Activated CD8-positive, alpha-beta memory T cell treated with anti-CD3 and anti-CD28 coated beads for 1 hour (primary cell): ENCODE measurements at places on chromosomes 1 and 21.

DNA sequence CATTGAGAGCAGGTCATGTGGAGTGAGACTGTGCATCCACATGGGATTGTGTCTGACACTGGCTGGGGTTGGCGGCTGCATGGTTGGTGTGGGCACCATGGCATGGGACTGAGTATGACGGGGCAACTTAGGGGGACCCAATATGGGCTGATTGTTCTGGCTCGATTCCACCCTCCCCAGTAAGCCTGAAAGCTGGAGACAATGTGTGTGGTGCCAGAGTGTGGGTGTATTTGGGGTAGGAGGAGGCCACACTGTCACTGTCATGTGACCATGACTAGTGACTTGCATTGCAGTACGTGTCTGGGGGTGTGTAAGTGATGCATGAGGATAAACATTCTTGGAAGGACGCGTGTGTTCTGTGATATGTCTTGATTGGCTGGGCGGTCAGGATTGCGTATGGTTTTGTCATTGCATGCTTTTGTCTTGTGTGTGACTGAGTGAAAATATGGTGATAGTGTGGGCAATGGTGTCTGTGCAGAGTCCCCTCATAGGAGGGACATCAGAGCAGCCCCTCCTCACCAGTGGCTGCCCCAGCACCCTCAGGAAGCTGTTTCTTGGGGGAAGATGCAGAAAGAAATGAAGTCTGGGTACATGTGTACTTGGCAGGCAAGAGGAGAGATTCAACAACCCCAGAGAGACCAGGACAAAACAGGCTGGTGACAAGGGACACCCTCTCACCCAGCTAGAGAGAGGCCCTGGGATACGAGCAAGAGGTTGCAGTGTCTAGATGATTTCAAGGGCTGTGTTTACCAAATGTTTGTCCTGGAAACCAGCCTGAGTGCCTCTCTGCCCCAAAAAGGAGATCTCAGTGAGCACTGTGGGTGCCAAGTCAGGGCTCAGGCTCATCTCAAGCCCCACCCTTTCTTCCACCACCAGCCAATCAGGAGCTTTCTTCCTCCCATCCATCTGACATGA lies 36.3 kb downstream of the SDC3 start:
- no peak for DNase-seq

GRCh38 chr1:8681911-8682310 lies 135.5 kb downstream of the RERE start:
- no peak for DNase-seq

DNA sequence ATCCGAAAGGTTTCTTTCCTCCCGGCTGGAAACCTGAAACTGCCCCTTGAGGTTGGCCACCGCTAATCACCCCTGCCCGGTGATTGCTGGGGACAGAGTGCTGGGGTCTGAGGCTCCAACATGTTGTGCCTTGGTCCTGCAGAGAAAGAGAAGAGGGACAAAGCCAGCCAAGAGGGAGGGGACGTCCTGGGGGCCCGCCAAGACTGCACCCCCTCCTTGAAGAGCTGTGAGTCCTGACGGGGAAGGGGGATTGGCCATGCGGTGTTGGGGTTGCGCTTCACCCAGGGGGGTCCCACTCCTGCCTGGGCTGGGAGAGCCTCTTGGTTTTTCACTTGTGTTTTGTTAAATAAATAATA lies 19.5 kb downstream of the LDLRAP1 start:
- DNase-seq, result no peak

GRCh38 chr1:96973605-96974004 lies 252.0 kb downstream of the PTBP2 start:
- DNase-seq, result no peak

DNA sequence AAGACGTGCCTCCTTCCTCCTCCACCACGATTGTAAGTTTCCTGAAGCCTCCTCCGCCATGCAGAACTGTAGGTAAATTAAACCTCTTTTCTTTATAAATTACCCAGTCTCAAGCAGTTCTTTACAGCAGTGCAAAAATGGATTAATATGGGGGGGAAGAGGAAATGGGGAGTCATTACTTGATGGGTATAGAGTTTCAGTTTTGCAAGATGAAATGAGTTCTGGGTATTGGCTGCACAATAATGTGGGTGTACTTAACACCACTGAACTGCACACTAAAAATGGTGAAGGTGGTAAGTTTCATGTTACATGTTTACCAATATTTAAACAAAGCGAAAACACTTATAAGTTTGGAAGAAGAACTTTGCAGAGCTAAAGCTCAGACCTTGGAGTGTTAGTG lies 24.3 kb upstream of the DISP1 start:
- DNase-seq, result no peak

DNA sequence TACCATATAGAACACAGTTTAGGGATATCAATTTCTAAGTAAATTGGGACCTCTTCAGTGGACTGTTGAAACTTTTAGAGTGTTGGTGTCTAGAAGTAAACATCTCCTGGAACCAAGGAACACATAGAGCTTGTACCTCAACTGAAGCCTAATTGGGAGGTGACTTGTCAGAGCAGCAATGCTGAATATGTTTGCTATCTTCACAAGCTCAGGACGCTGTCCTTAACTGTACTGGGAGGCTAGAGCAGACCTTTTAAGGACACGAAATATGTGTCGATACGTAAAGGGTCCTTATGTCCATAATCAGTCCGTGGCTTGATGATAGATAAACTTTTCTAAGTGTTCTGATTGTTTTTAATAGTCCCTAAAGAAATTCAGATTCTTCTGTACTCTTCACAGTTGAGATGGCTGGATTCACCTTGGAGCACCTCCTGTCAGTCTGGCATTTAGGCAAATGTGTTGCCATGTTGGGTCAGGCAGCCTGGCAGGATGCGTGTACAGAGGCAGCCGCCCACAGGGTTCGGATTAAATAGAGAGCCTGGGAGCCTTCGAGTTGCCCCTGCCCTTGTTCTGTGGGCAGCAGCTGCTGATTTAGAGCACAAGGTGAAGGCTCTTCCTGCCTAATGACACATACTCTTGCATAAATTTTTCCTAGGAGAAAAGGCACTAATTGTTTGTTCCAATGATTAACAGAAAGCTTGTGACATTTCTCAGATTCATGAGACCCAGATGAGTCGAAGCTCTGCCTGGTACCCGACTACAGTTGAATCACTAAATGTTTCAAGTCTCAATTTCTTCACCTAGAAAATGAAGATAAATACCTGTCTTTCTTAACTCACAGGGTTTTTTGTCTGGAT lies 3.6 kb downstream of the ACTN2 start:
- DNase-seq, result no peak

GRCh38 chr1:3410142-3410925 lies 44.1 kb upstream of the ARHGEF16 start:
- DNase-seq, result no peak

- no peak for DNase-seq
Measured at GRCh38 chr1:205577874-205578658, 53.7 kb downstream of the ELK4 start.

DNA sequence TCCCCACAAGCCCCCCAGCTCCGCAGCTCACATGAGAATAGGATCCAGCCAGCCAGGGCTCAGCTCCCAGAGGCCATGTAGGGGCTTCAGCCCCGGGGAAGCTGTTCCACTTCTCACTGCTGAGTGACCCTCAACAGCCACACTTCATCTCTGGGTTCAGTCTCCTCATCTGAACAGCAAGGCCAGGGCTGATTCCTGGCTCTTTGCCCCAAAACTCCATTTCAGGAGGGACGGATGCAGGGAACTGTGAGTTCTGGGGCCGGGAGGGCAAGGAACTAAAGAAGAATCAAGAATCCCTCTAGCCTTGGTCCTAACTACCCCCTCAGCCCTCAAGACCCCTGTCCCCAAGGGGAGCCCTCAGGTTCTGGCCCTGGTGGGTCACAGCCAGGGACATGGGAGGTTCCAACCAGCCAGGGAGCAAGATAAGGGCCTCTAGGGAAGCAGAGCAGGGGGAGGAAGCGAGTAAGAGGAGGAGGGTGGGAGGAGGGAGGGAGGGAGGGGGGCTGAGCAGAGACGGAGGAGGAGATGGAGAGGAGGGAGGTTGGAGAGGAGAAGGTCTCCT lies 13.1 kb downstream of the SDC3 start:
- no peak for DNase-seq

DNA sequence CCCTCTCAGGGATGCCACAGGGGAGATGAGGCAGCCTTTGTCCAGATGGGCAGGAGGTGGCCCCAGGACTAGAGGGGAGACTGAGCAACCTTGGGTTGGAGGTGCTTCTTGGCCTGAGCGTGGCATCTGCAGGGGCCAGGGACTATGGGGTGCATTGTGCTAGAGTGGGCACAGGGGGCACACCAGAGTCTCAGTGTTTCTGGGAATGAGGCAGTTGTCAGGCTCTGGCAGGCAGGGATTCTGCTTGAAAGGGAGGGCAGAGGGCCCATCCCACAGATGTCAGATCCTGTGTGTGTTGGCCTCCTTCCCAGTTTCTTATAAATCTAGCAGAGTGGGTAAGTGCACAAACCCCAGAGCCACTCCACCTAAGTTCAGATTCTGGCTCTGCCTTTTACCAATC lies 13.7 kb downstream of the LGR6 start:
- no peak for DNase-seq

GRCh38 chr1:244050835-244051444 lies at the start of gene ZBTB18:
TSS of gene ZBTB18 (plus strand) at chr1:244051283. CDS start at chr1:244051432, 149 bp downstream.
- no peak for DNase-seq

- DNase-seq, result no peak
Measured at GRCh38 chr1:40708750-40709099, 17.2 kb downstream of the NFYC start.

DNA sequence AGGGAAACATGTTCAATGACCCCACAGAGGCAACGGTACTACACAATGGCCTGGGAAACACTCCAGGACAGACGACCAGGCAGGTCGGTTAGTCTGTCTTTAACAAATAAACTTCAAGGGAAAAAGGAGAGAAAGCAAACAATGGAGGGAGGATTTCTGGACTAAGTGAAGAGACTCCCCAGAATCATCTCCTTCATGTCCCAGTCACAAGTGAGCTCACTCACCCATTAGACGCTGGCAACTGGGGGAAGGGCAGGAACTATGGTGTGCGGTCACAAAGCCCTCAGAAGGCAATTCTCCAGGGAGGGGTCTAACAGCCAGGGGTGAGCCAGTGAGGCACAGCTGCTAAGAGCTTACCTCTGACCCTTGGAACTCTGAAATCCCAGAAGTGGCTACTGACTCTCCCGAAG lies 55.7 kb upstream of the NADK start:
- no peak for DNase-seq
